NCI-H187 (cell line): ENCODE measurements at places on chromosomes 5 and 9.

DNA sequence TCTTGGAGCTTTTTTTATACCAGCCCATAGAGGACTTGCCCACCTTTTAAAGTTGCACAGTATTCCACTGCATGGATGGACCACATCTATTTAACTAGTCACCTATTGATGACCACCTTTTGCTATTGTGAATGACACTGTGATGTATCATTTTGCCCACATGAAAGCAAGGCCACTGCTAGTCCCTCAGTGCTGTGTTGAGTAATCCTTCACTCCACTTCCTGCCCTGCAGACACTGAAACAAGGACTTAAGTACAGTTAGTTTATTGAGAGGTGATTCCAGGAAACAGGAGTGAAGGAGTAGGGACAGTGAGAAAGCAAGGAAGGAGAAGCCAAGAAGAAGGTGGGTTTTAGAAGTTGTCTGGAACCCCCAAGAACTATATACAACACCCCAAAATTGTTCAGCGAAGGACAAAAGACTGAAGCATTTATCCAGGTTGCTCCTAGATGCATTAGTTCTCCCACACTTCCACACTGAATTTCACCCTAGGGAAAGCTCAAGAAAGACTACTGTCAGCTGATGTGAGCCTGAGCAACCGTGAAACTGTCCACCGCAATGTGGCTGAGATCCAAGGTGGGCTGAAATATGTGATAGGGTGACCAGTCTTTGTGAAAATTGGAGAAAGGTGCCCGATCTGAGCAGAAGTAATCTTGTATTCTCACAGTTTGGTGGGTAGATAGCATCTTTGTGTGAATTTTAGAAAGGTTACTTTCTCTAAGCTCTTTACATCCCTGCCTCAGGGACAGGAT lies 45.2 kb upstream of the ANKRD31 start:
- no peak for DNase-seq

DNA sequence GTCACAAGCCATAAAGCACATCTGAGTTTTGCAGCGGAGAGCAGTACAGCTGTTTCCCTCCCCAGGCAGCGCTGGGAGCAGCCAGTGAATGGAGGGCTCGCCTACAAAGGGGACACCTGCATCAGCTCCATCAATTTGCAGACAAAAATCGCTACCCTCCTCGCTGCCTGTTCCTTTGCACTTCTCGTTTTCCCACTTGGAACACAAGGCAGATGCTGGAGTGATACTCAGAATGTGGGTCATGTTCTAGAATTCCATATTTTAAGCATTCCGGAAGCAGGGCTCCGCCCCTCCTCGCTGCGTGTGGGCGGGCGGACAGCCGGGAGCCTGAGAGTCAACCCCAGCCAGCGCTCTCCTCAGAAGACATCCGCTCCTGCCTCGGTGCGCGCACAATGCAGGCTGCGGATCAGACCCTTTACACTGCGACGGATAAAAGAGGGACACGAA lies 92.1 kb downstream of the LMNB1 start:
- DNase-seq, result peak; percentile 28

DNA sequence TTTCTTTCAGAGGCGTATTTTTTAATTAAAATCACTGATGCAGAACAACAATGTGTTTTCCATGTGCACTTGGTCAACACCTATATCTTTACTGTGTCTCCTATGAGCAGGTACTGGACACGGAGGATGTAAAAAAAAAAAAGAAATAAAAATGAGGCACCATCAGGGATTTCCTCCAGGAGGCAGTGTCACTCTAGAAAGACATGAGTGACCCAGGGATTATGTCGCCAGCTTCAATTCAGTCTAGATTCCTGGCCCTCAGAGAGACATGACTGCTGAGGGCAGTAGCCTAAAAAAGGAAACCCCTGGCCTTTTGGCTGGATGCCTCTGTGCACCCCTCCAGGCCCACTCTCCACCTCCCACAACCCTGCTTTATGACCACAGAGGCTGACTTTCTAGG lies 18.3 kb upstream of the IL33 start:
- DNase-seq, result no peak

GRCh38 chr5:16889203-16889971 lies 46.7 kb downstream of the MYO10 start:
- DNase-seq, result no peak

GRCh38 chr9:111622626-111623025 lies 8.5 kb upstream of the DNAJC25 start:
- no peak for DNase-seq

DNA sequence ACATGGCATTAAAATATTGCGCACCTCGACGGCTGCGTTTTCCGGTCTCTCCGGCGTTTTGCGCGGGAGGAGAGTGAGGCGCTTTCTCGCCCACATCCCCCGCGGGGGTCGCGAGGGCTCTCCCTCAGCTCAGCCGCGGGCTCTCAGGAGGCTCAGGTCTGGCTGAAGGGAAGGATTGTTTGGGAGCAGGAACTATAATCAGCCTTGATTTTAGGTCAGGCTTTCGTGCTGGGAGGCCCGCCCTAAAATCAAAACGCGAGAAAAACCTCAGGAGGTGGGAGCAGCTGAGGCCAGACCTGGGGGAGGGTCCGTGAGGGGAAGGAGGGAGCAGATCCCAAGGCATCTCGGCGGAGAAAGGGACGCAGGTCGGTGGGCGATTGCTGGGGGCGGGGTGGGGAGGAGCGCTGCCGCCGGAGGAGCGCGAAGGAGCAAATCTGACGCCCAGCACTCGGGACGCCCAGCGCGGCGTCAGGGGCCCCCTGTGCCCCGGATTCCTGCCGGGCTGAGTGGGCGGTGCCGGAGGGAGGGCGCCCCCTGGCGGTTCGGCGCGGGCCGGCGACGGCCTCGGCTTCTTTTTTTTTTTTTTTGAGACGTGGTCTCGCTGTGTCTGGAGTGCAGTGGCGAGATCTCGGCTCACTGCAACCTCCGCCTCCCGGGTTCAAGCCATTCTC lies 18.7 kb upstream of the RNF130 start:
- DNase-seq, result no peak

DNA sequence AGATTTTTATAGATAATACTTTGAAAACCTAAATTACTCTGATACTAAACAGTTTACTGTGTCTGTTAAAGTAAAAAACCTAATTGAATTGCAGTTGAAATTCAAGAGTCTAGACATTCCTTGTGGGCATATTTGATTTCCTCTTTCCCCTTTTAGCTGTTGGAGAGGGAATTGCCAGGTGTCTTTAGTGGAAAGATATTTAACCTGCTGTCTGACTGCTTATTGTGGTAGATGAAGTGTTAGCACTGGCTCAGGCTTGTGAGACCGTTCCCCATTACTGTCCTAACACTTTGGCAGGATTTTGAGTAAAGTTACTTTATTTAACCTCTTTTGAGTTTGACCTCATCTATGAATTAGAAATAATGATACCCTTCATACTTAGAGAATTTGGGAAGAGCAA lies 16.4 kb downstream of the MAP3K1 start:
- no peak for DNase-seq

DNA sequence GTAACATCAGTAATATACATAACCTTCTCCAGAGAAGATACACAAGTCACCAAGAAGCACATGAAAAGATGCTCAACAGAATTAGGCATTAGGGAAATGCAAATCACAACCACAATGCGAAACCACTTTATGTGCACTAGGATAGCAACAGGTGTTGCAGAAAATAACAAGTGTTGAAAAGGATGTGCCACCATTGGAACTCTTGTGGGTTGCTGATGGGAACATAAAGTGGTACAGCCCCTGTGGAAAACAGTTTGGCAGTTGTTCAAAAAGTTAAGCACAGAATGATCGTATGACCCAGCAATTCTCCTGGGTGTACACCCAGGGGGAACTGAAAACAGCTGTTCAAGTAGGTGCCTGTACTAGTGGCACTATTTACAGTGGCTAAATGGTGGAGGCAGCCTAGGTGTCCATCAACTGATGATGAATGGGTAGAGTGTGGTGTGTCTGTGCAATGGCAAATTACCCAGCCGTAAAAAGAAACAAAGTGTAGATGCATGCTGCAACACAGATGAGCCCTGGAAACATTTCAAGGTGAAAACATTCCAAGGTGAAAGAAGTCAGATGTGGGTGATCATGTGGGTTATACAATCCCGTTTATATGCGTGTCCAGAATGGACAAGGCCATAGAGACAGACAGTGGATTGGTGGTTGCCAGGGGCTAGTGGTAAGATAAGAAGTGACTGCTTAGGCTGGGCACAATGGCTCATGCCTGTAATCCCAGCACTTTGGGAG lies 27.2 kb downstream of the CCDC69 start:
- DNase-seq, result no peak

- DNase-seq, result no peak
Observed at GRCh38 chr9:101977614-101978210, 239.3 kb upstream of the GRIN3A start.

DNA sequence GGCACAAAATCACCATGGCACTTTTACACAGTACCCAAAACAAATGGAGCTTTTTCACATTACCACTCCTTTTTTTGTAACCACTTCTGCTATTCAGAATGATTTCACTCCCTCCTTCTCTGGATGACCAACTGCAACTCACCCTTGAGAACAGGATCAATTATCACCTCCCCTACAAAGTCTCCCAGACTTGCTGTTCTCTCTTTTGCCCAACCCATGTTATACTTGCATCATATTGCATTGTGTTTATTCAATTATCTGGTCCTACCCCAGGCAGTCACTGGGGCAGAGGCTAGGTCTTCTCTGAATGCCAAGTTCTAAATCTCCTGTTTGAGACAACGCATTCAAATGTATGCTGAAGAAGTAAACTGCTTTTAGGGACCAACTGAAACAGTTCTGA lies 96.0 kb downstream of the GPR21 start:
- DNase-seq, result no peak

- DNase-seq, result no peak
Observed at GRCh38 chr5:34669931-34670516, 13.9 kb downstream of the RAI14 start.

GRCh38 chr5:16521521-16522483 lies 56.2 kb upstream of the ZNF622 start:
- DNase-seq, result no peak

DNA sequence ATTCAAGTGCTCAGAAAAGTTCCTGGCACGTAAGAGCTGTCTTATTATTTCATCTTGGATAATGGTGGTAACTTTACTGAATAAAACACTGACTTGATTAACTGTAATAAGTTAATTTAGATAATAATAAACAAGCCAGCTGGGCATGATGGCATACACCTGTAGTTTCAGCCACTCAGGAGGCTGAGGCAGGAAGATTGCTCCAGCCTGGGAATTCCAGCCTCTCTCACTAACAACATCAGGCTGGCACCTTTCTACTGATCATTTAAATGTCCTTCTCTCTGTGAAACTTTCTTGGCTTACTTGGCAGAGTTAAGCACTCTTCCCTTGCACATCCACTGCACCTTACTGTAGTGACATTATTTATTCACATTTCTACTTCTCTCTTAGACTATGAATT lies 20.0 kb downstream of the STOM start:
- DNase-seq, result no peak

DNA sequence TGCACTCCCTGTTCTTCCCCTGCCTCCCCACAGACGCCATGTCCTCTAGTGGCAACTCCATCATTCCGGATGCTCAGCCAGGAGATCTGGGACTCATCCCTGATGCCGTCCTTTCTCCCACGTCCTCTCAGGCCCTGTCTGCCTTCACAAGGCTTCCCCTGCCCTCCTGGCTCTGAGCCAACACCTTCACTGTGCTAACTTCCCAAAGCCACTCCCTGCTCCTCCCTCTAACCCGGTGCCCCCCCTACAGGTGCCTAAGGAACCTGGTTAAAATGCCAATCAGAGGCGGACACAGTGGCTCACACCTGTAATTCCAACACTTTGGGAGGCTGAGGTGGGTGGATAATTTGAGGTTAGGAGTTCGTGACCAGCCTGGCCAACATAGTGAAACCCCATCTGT lies 67.6 kb downstream of the LMX1B start:
- DNase-seq, result no peak

DNA sequence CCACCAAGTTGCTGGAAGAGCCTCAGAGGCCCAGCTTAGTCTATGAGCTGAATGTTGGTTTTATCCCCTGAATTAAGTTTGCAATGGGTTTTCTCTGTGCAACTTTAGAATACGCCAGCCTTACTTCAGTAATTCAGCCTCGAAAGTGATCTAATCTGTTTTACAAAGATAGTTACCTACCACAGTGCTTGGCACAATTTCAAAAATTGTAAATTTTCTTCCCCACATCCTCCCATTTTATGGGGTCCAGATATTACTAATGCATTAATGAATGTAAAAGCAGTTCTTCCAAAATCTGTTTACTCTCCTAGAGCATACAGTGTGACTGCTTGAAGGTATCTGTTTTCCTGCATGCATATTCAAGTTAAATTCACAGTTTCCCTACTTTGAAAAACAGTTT lies 172.6 kb downstream of the MAN2A1 start:
- DNase-seq, result no peak

DNA sequence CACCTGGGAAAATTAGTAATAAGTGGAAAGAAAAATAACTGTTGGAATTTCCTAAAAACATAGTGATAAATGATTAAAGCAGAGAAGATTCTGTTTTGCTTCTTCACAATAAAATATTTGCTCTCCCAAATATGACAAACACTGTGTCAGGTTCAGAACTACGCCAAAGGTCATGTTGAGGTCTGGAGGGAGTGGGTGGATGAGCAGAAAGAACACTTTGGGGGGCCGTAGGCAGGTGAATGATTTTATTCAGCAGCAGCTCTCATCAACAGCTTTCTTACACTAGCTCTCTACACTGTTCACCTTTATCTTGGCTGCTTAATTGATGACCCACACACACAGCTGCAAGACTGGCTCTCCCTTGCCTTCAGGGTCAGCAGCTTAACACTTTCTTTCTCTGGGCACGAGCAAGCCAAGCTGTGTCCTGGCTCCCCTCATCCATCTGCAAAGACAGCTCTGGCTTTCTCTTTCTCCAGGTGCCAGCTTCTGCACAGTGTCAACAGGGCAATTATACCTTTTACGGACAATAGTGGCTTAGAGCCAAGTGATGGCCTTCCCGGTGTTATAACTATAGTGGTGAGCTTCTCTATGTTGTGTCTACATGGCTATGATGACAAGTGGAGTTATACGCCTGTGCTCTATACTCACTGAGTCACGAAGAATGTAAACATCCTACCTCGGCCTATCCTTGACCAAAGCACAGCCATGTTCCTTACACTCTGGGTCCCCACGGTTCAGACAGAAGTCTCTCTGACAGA lies 18.9 kb upstream of the GPX8 start:
- no peak for DNase-seq

GRCh38 chr5:140855772-140856674 lies at the start of gene PCDHA10:
TSS of gene PCDHA10 (plus strand) at chr5:140855897. CDS start at chr5:140856049, 152 bp downstream.
- peak; percentile 67 for DNase-seq

DNA sequence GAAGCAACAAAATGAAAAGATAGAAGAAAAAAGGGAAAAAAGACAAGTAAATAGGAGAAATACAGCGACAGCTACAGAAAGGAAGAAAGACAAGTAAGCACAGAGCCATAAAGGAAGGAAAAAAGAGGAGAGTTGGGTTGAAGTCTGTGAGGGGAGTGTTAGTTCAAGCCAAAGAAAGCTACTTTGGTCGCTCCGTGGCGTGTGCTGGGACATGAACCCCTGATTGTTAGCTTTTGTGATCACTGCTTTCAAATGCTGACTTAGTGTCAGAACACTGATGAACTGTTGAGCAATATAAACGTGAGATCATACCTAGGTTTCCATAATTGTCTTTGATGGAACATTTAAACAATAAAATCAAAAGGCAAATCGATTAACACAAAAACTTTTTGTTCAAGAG lies 370.1 kb downstream of the TMEM161B start:
- no peak for DNase-seq
